Heart left ventricle (tissue), 16 donors: ENCODE measurements at places on chromosomes 12 and 14.

GRCh38 chr14:76776428-76777251 lies 15.4 kb downstream of the VASH1 start:
- no peak for DNase-seq

DNA sequence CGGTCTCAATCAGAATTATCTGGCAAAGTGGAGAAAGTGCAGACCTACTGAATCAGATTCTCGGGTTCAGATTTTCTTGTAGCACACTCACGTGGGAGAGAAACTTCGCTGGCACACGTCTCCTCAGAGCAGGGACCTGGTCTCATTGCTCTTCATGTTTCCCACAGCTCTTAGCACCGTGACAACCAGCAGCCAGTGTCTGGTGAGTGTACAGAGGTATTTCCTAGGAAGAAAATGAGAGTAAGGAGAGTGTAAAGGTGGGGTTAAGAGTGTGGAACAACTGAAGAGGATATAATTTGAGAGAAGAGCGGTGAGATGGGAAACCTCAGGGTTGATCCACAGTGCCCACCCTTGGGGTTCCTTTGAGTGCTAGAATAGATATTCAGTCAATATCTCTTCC lies 89.2 kb downstream of the ARF6 start:
- no peak for DNase-seq

DNA sequence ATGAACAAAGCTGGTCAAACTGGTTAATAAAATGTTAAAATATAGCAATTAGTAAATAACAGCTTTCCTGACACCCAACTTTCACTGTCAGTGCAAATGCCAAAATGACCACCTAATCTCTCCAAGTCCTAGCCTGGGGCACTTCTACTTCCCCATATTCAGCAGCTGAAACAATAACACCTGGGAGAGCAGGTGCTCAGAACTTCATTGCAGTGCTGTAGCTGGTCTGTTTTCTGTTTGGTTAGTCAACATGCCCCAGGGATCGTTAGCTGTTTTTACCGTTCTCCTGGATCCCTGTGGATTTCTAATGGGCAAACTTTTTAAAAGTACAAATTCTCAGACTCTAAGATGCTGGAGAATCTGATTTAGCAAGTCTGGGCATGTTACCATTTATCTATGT lies 759.7 kb downstream of the GALC start:
- DNase-seq: no peak

GRCh38 chr12:53338916-53339315 lies 2.8 kb upstream of the SP7 start:
- DNase-seq: no peak

- no peak for DNase-seq
These were observed 165.2 kb downstream of the BRMS1L start for GRCh38 chr14:35991356-35991755.

GRCh38 chr12:108595711-108596647 lies 1.9 kb downstream of the TMEM119 start:
- no peak for DNase-seq
